ENCODE measurements at places on chromosomes 4 and X.

DNA sequence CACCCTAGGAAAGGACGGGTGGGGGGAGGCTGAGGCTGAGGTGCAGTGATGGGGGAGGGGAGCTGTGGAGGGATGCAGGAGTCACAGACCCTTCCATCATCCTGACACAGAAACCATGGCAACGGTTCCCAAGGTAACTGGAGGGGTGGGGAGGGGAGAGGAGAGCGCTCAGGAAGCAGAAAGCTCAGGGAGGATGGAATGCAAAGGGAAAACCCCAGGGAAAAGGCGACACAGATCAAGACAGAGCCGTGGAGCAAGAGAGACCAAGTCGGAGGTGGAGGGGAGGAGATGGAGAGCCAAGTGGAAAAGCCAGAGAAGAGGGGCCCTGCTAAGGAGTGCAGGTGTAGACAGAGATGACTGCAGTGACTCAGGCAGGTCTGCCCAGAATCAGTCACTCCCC is 14.5 kb downstream of the L1CAM start:
- DNase-seq = no peak

DNA sequence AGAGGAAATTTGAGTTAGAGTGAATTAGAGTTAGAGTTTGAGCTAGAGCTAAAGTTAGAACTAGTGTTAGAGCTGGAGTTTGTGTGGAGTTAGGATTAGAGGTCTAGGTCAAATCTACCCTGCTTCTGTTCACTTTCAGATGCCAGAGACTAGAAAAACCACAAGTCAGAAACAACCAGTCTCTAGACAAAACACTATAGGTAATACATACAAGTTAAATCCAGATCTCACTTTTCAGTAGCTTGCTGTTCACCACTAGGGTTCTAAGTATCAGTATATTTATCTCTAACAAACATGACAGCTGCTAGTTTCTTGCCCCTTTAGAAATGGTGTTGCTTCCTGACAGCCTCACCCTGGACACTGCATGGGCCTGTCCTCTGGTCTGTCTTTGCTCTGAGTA is 300.7 kb downstream of the ARAP2 start:
- DNase-seq = no peak

- DNase-seq = no peak
Observed at GRCh38 chrX:134173541-134174272, 63.3 kb upstream of the CCDC160 start.

DNA sequence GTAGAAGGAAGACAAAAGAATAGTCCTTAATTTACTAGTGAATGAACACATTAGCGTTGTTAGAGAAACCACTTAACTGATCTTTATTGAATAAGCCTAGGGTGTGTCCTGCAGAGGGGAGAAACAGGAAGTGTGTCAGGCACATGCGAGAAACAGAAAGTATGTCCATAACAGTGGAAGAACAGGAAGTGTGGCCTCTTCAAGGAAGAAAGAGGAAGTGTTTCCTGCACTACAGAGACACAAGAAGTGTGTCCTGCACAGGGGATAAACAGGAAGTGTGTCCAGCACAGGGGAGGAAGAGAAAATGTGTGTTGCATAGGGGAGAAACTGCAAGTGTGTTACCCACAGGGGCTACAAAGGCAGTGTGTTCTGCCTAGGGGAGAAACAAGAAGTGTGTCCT is 539.6 kb upstream of the PRKX start:
- DNase-seq = no peak

DNA sequence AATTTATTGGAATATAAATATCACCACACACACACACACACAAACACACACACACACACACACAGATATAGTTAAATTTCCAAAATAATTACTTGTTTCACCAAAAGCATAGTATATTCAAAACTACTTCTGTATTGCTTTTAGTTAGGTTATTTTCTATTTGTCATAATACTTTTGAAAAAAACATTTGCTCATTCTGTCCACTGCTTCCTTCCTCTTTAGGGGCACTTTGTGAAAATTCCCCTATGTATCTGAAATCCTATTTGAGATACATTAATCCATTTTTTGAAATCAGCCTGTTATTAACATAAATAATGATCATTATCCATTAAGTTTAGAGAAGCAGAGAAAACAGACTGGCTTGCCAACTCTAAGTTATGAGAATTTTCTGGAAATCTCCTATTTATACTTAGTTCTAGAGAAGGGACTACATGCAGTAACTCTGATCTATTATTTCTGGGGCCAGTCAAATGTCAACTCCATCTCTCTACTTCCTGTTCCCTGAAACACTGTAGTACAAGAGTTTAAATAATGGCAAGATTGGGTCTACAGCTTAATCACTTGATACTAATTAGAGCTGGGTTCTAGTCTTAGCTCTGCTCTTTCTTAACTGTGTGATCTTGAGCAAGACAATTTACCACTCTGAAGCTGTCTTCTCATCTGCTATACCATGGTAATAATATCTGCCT is 54.4 kb upstream of the GPR174 start:
- DNase-seq = no peak
